ENCODE measurements at places on chromosomes 4 and X.

- no peak for DNase-seq
Observed at GRCh38 chrX:40091691-40092421, 5.9 kb downstream of the BCOR start.

- DNase-seq, result no peak
Observed at GRCh38 chr4:74524985-74525384, 80.0 kb downstream of the AREG start.

GRCh38 chrX:124239911-124240310 lies 92.5 kb upstream of the TEX13D start:
- no peak for DNase-seq

GRCh38 chrX:78658845-78659744 lies at the start of gene RTL3:
Gene RTL3, minus strand, starts transcription at chrX:78659328. Its CDS starts 908 bp downstream, at chrX:78658420.
- DNase-seq, result no peak

GRCh38 chr4:177562859-177563258 lies 120.6 kb upstream of the AGA start:
- no peak for DNase-seq

- DNase-seq, result no peak
Observed at GRCh38 chrX:45011131-45011530, 138.1 kb downstream of the KDM6A start.

DNA sequence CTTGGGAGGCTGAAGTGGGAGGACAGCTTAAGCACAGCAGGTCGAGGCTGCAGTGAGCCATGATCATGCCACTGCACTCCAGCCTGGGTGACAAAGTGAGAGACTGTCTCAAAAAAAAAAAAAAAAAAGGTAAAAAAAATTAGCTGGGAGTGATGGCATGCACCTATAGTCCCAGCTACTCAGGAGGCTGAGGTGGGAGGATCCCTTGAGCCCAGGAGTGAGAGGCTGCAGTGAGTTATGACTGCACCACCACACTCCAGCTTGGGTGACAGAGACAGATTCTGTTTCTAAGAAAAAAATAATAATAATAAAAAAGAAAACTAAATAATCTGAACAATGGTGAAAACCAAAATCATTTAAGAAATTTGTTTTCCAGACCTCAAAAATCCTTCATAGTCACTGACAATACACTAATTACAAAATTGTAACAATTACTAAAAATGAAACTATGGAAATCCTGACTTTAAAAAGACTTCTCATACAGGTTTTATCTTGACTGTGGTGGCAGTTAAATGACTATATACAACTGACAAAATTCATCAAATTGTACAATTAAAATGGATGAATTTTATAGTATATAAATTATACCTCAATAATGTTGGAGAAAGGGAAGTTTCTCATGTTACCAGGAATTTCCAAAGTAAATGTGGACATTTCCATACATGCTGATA lies 31.3 kb downstream of the PHF8 start:
- no peak for DNase-seq

- DNase-seq, result no peak
Observed at GRCh38 chrX:120310861-120311726, at the start of gene TMEM255A. Gene TMEM255A, minus strand, starts transcription at chrX:120311461. Its CDS starts 152 bp downstream, at chrX:120311309.
